Kidney (tissue), 22 donors: ENCODE measurements at places on chromosomes 2 and 18. TPM values are rescaled to one million over a fixed set of nuclear protein-coding genes. Genes with fewer than 3 reads are reported as not detected.

DNA sequence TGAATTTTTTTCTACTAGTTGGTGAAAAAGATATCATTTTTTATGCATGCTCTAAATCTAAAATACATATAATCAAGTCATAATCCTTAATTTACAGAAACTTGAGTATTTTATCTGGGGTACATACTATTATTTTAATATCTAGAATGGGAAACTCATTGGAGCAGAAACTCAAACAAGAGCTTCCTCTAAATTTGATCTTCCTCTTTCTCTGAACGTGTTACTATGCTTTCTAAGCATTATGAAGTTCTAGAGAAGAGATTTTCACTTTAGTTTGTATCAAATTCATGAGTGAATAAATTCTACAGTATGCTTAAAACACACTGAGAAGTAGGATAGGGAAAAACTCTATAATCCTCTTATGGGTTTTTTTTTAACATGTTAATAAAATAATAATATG is 20.6 kb upstream of the SLC38A11 start:
- H3K4me3 ChIP-seq = no peak overlapping the region
- no peaks in the 10 kb centered on the region for H3K4me1 ChIP-seq
- no peak for DNase-seq
- no peaks in the 10 kb centered on the region for H3K36me3 ChIP-seq

Gene KIF5C
- 3.6 TPM for total RNA-seq

GRCh38 chr2:229231885-229232284 is 39.2 kb downstream of the PID1 start:
- DNase-seq = no peak
- no peaks in the 10 kb centered on the region for H3K36me3 ChIP-seq
- H3K4me1 ChIP-seq = no peaks in the 10 kb centered on the region
- H3K4me3 ChIP-seq = no peak overlapping the region

Gene CRIM1
- 154 TPM for total RNA-seq
